ENCODE measurements at places on chromosomes 12 and 14.

GRCh38 chr12:51424662-51425539, at the start of gene SLC4A8:
Gene SLC4A8, plus strand, starts transcription at chr12:51424831. Its CDS starts 157 bp downstream, at chr12:51424988.
- DNase-seq: no peak

DNA sequence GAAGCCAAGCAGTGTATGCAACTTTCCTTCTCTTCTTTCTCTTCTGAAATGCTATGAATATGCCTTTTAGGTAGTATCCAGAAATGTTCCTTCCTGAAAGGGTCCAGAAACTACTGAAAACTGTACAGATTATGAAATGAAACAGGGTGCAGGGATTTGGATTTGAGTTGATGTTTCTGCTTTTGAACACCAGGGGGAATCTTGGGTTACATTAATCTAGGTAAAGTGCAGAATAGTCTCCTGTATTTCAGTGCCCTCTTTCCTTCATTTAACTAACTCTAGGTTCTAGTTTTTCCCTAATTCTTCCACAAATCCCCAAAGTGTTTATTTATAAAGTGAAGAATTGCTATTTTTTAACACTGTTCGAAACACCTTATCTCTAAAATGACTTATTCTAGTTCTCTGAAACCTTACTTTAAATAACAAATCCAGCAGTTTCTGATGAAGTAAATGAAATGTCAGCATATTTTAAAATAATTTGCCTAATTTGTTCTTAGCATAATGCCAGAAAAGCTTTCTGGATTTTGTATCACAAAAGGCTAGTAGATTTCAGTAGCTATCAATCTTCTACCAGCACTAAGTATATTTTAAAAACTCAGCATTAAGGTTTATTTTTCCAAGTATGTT, 111.9 kb downstream of the LRRK2 start:
- DNase-seq: no peak

DNA sequence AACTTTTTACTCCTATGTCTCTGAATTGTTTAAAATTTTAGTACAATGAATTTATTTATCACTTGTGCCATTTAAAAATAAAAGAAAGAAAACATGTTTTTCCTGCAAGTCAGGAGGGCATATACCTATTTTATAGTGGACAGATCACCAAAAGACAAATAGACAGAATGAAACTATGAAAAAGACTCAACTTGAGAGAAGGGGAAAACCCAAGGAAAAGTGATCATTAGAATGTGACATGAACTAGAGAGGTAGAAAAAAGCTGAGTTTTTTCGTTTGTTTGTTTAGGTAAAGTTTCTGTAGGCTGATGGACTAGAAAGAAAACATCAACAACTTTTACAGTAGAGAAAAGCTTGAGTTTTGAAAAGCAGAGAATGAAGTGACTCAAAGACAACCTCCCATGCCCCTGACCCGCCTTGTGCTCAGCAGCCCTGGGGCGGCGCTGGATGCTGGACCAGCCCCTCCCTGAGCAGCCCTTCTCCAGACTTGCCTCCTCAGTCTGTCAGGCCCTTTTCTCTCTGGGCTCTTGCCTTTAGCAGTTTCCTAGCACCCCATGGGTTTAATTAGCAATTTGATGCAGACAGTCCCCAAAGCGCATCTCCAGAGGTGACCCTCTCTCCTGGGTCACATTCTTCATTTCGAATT, 95.1 kb upstream of the ARID2 start:
- DNase-seq: no peak

DNA sequence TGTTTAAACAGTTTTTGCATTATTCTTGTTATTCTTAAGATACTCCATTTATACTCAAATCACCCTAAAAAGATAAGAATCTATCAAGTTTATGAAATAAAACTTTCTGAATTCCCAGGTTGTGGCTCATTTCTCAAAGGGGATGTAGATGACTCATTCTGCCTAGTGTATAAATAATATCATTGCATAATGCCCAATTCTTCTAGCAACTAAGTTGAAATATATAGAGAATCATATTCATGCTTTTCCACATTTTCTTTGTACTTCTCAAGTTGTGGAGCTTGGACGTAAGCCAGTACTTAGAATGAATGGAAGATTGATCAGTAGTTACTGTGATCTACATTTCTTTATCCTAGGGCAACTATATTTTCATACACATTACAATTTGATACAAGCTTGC, 201.1 kb downstream of the PPFIA2 start:
- no peak for DNase-seq

- no peak for DNase-seq
These were observed 1.0 kb upstream of the DUSP6 start for GRCh38 chr12:89353188-89353822.

GRCh38 chr12:124098101-124098757, 125.2 kb downstream of the ZNF664 start:
- DNase-seq: no peak

DNA sequence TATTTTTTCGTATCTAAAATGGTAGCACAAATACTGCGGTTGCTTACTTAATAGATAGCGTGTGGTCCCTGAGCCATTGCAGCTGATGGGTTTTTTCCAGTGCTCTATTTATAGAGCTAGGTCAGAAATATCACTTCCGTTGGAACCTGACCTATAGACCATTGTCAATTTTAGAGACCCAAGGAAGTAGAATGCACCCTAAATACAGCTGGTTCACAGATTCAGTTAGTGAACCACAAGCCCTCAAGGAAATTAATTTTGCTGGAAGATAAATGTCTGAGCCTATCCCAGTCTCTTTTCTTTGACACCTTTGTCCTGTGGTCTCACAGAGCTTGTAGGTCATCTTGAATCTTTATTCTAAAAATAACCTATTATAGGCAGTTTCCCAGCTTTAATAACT, 391.0 kb downstream of the ZFP36L1 start:
- DNase-seq: no peak

DNA sequence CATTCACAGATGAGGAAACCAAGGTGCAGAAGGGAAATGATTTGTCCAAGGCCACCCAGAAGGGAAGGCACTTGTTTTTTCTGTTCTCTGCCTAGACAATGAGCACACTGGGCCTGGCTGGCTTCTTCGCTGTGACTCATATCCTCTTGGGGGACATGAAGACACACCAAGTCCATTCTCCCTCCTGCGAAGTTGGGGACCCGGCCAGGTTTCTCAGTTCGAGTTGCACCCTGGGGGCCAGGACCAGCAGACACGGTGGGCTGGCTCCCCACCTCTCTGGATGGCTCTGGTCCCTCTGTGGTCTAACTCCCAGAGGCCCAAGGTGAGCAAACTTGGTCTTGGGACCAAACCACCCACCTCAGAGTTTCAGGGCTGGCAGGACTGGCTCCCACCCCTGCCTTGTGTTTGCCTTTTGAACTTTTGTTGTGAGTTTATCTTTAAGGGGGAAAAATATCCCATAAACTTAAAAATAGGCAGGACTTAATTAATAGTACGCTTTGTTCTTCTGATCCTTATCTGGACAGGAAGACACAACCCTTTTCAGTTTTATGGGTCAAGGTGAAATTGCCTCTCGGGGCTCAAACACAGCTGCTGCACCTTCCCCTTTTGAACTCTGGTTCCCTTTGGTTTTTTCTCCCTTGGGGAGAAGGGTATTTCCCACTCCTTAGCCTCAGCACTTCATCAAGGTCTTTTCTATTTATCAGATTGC, 9.0 kb upstream of the MLEC start:
- no peak for DNase-seq

DNA sequence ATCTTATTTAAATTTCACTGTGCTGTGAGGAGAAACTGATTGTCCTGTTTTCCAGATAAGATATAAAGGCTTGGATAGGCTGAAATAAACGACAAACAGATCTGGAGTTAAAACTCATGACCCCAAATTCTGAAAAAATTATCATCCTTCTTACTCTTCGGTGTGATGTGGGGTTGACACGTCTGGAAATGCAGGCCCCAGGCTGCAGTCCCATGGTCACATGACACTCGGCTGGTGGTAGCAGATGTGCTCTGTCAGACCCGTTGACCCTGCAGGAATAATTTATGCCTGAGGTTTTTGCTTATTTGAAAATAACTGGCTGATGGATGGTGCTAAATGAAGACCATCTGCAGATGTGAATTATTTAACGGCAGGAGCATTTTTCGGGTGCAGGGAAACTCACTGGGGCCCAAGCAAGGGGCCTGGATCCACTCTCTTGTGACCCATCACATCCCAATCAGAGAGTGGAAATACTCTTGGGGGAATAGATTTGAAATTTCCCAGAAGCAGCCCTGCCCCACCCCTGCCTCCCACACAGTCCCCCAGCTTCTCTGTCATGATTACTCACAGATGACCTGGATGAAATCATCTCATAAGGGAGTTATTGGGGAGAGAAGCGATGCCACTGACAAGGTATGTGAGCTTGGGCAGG, 47.7 kb upstream of the CMKLR1 start:
- no peak for DNase-seq

DNA sequence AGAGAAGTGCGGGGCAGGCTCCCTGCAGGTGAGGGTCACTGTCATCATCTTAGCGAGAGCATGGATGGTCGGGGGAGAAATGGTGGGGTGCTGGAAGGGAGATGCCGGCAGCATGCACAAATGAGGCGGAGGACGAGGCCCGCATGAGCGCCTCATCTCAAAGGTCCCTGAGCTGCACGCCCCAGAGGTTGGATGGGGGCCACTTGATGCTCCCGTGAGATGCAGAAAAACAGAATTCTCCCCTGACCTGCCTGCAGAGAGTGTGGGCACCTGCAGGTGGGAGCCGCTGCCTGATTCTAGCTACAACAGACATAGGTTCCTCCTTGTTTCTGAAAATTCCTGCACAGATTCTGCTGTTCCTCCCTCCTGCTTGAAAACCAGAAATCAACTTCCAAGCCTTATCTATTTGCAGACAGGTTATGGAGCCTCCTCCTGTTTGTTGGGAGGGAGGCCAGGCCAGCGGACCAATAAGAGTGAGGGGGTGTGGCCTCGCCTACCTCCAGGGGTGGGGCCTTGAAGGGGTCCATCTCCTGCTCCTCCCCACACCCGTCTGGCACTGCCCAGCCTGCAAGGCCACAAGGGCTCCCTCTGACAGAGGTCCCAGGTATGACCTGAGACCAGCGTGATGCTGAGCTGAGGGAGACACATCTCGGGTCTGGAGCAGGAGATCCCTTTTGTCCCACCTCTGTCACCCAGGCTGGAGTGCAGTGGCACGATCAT, 67.2 kb downstream of the KDM2B start:
- no peak for DNase-seq

DNA sequence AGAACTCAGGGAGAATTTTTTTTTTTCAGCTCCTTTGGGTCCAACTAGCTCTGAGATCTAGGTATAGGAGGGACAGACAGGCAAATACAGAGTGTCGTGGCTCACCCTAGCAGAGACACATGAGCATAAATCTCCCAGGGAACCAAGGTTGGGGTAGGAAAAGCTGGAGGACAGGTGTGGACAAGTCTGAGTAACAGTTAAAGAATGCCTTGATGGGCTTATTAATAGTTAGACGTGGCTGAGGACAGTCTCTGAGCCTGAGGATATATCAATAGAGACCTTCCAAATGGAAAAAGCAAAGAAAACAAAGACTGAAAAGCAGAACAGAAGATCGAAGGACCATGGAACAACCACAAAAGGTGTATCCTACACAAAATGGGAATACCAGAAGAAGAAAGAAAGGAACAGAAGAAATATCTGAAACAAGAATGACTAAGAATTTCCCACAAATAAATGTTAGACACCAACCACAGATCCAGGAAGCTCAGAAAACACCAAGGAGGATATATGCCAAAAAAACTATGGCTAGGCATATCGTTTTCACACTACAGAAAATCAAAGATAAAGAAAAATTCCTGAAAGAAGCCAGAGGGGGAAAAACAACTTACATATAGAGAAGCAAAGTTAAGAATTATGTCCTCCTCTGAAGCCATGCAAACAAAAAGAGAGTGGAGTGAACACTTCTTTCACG, 80.9 kb downstream of the PTPRB start:
- DNase-seq: no peak

- no peak for DNase-seq
These were observed 444.8 kb downstream of the ADAMTS20 start for GRCh38 chr12:43107026-43107775.

DNA sequence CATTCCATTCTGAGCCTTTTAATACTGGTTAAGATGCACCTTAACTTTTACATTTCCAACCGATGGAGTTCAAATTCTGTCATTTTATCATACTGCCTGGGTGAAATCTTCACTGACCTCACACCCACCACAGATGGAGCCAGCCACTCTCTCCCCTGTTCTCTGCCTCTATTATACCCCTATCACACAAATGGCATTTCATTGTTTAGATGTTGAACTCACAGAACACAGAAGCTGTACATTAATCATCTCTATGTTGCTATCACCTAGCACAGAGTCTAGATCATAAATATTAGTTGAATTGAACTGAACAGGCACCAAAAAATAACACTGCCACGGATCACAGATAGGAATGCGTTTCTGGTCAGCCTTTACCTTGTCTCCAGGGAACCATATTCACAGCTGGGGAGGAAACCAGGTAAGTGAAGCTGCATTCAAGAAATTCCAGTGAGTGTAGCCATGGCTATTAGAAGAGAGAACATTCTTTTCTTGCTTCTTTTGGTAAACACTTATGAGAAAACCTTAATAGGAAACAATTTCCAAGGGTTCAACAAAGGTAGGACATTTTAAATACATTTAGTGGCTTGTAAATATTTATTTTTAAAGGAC, 194.9 kb upstream of the RMST start:
- DNase-seq: no peak

GRCh38 chr12:94753036-94753679, 102.8 kb upstream of the TMCC3 start:
- no peak for DNase-seq

DNA sequence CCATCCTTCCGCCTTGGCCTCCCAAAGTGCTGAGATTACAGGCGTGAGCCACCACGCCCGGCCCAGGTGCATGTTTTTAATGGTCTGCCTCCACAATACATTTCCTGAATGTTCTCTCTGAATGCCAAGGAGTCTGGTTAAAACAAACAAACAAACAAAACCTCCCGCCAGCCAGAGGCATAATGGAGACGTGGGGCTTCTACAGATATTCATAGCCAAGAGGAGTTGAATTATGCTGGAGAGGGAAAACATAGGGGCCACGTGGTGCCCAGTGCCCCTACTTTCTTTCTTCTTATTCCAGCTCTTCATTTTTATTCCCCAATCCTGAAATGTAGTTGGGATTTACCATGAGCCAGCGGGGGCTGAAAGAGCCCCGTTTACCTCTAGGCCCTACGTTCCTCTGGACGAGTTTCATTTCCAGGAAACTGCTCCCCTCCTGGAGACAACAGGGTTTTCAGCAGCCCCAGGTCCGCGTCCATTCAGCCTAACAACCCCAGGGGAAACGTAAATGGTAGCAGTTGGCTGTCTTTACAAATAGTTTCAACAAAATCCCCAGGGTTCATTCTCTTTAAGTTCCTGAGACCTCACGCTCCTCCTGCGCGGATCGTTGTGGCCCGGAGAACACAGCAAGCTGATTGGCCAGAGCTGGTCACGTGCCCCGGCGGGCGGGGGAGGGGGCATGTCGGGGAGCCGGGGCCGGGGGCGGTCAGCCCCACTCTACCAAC, 108.5 kb upstream of the ESRRB start:
- no peak for DNase-seq

DNA sequence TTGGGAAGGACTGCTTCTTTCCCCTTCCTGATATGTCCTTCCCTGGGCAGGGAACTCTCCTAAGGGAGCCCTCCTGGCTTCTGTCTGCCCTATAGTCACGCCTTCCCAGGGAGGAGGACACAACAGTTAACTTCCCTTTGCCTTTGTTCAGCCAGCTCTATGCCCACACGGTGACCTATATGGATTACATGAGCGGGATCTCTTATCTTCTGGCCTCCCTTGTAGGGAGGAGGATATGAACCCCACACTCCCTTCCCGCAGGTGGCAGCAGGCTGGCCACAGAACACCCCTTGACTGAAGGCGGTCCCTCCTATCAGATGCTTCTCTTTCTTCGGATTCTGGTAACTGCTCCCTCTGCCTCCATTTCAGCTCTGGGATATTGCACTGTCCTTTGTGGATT, 135.6 kb upstream of the MAX start:
- no peak for DNase-seq

GRCh38 chr12:53063708-53064612, 14.1 kb downstream of the TNS2 start:
- DNase-seq: no peak

All from AG04449 (cell line).